ENCODE measurements at places on chromosomes 2 and 18. TPM values are rescaled to one million over a fixed set of nuclear protein-coding genes. Genes with fewer than 3 reads are reported as not detected.
A peak's percentile ranks its signal among the peaks of the same experiment; 100 is the strongest.

- no peaks in the 10 kb centered on the region for H3K4me1 ChIP-seq
- no peaks in the 10 kb centered on the region for H3K36me3 ChIP-seq
- no peak overlapping the region for H3K27ac ChIP-seq
- no peak overlapping the region for H3K4me3 ChIP-seq
Measured at GRCh38 chr2:494853-495252, 182.4 kb downstream of the TMEM18 start.

GRCh38 chr18:21996351-21996826, 173.0 kb upstream of the GATA6 start:
- no peak for DNase-seq
- H3K27ac ChIP-seq = no peak overlapping the region
- H3K27me3 ChIP-seq = no peaks in the 10 kb centered on the region
- no peaks in the 10 kb centered on the region for H3K36me3 ChIP-seq
- no peak overlapping the region for H3K4me3 ChIP-seq
- H3K4me1 ChIP-seq = peaks cover 14% of the 10 kb centered on the region

DNA sequence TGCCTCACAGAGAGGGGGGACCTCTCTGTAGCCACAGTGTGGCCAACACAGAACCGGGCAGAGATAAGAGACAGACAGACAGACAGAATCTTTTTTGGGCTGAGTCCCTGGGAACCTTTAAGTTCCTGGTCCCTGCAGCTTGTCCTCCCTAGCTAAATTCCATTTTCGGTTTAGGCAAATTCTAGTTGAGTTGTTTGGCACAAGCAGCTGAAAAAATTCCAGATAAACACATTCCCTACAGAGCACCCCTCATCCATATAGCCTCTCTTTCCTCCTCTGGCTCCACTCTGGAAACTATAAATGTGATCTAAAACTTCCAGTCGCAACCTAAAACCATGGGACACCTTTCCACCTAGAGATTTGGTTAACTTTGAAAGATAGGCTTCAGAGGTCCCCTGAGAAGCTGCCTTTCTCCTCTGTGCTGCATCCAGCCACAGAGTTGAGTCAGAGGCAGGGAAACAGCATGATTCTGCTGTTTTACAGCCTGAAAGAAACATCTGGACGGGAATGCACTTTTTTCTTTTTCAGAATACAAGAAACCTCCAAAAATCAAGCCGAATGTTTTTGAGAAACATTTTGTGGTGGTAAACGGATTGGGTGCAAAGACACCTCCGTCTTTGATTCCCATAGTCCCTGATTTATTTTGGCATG, 30.9 kb downstream of the SLC4A3 start:
- no peaks in the 10 kb centered on the region for H3K27me3 ChIP-seq
- H3K4me3 ChIP-seq = no peak overlapping the region
- H3K27ac ChIP-seq = no peak overlapping the region

- H3K27me3 ChIP-seq = no peaks in the 10 kb centered on the region
- no peak overlapping the region for H3K27ac ChIP-seq
- no peak for DNase-seq
- no peak overlapping the region for H3K4me3 ChIP-seq
- no peaks in the 10 kb centered on the region for H3K36me3 ChIP-seq
Measured at GRCh38 chr18:68056936-68057335, 540.4 kb upstream of the DSEL start.

- H3K4me3 ChIP-seq = no peak overlapping the region
- no peak overlapping the region for H3K27ac ChIP-seq
- no peak for DNase-seq
- H3K36me3 ChIP-seq = no peaks in the 10 kb centered on the region
- H3K4me1 ChIP-seq = no peaks in the 10 kb centered on the region
- H3K27me3 ChIP-seq = no peaks in the 10 kb centered on the region
Measured at GRCh38 chr2:60262178-60262577, 291.3 kb downstream of the BCL11A start.

GRCh38 chr2:33033606-33034081, 86.9 kb downstream of the LTBP1 start:
- no peak for DNase-seq
- H3K27me3 ChIP-seq = no peaks in the 10 kb centered on the region
- H3K4me3 ChIP-seq = no peak overlapping the region
- no peaks in the 10 kb centered on the region for H3K4me1 ChIP-seq
- no peak overlapping the region for H3K27ac ChIP-seq

GRCh38 chr18:42882122-42882521, 233.4 kb downstream of the RIT2 start:
- DNase-seq = no peak
- no peaks in the 10 kb centered on the region for H3K36me3 ChIP-seq
- no peaks in the 10 kb centered on the region for H3K4me1 ChIP-seq
- no peak overlapping the region for H3K27ac ChIP-seq

DNA sequence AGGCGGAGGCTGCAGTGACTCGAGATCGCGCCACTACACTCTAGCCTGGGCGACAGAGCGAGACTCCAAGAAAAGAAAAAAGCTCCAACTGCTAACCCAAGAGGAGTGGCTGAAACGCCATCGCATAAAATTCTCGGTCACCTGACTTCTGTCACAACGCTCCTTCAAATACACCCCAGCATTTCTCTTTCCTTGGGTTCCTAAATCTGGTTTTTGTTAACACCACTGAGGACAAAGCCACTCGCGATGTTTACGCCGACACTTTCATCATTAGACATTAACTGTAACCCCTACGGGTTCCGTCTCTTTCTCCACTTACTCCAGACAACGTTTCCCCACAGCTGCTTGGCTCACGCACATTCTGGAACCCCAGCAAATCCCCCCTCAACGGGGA, 679 bp downstream of the CLK1 start:
- H3K4me1 ChIP-seq = peaks cover 45% of the 10 kb centered on the region
- no peak for DNase-seq
- H3K27ac ChIP-seq = peak overlapping the region; percentile 100

DNA sequence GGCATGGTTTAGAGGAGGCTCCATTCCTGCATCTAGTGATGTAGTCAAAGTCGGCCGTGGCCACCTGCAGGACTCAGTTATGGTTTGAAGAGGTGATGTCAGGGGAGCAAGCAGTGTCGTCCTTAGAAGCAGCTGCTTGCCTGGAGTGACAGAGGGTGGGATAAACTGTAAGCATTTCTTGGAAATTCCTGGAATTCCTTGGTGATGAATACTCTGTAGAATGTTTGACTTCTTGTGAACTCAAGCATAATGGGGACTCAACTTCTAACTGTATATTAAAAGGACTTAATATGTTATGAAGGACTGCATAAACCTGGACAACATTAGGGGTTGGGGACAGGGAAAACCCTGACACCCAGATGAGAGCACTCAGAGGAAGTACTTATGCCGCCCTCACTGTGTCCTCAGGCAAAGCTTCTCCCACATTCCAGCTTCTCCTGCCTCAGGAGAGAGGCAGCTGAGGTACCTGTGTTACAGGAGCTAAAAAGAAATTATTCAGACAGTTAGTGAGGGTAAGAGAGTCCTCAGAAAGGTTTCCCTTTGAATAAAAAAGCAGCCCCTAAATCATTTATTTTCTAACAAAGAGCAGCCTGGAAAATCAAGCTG, 459.9 kb upstream of the CELF4 start:
- no peak overlapping the region for H3K27ac ChIP-seq
- H3K4me3 ChIP-seq = no peak overlapping the region
- no peaks in the 10 kb centered on the region for H3K36me3 ChIP-seq
- DNase-seq = no peak

DNA sequence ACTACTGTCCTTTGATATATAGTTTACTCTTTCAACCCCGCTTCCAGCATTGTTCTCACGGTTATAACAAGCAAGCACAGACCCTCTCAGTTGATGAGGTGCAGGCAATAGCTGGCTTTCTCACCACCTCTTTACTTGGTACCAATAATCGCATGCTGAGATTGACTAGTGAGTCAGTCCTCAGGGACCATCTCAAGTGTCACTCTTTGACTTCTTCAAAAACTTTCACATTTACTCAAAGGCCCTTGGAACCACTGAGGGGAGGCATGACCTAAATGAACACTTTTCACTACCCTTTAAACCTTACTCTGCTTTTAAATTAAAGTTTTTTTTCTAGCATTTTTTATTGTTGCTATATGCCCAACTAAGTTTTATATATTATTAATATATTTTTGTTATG, 101.8 kb downstream of the DAW1 start:
- H3K27me3 ChIP-seq = no peaks in the 10 kb centered on the region
- no peak overlapping the region for H3K4me3 ChIP-seq
- H3K4me1 ChIP-seq = no peaks in the 10 kb centered on the region
- no peak for DNase-seq
- no peaks in the 10 kb centered on the region for H3K36me3 ChIP-seq

- no peak for DNase-seq
- no peak overlapping the region for H3K4me3 ChIP-seq
- no peaks in the 10 kb centered on the region for H3K4me1 ChIP-seq
- peaks cover 3% of the 10 kb centered on the region for H3K36me3 ChIP-seq
- H3K27me3 ChIP-seq = no peaks in the 10 kb centered on the region
Measured at GRCh38 chr18:12032786-12033642, 51.7 kb downstream of the IMPA2 start.

DNA sequence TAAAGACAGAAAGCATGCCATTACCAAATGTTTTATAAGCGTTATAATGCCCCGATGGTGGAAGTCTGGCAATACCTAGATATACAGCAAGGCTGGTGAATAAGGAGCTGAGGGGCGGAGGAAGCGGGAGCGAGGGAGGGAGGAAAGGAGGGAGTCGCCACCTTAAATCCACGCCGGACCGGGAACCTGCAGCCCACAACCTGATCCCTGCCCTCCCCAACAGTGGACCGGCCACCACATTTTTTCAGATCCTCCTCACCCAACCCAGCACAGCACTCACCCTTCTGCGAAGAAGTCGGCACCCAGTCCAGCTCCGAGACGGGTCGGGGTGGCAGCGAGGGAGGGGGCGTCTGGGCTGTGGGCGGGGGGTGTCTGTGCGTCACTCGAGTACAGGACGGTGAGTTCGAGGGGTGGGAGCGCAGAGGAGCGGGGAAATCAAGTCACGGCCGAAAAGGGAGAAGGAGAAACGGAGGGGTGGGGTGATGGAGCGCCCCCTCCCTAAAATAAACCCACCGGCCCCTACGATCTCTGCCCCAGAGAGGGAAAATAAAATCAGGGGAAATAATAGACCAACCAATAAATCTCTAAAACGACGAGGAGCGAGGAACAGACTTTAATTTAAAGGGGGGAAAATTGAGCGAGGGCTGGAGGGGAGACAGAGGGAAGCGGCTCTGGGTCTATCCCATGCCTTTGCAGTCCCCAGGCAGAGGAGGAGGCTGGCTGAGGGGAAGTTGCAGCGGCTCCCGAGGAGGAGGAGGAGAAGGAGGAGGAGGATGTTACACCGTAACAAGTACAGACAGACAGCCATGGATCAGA, 96.5 kb upstream of the SERTAD2 start:
- peak overlapping the region; percentile 95 for H3K27ac ChIP-seq
- peaks cover 15% of the 10 kb centered on the region for H3K4me1 ChIP-seq
- DNase-seq = peak; percentile 79
- peak overlapping the region; percentile 51 for H3K4me3 ChIP-seq

DNA sequence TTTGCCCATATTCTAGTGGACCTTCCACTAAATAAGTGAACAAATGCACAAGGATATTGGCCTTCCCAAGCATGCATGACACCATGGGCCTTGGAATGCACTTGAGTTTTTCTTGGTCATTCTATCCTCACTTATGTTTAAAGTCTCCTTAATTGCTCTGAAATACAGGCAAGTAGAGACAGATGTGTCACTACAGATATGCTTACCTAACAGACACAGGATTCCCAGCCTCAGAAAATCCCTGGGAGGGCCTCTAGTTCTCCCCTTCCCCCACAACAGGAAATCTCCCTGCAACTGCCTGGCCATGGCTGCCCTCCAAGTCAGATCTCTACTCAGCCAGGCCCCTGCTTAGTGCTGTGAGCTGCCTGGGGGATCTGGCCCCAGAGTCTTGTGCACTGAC, 445.2 kb downstream of the IRS1 start:
- H3K4me1 ChIP-seq = no peaks in the 10 kb centered on the region
- H3K27ac ChIP-seq = no peak overlapping the region
- H3K27me3 ChIP-seq = no peaks in the 10 kb centered on the region
- H3K4me3 ChIP-seq = no peak overlapping the region

DNA sequence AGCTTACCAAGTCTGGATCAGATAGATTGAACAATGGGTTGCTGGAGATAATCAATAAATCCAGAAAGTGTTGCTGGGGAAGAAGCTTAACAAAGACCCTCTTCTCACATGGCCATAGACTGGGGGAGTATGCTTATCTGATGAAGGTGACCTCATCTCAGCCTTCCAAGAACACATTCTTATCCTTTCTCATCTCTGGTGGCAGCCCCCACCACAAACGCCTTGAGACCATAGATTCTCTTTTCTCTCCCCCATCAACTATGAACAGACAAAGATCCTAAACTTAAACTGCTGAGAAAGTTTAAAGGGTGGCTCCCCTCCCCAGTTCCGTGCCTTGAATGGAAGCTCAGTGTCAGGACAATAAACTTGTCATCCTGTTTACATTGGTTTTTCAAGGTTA, 428.7 kb upstream of the TRIB2 start:
- DNase-seq = no peak
- no peak overlapping the region for H3K27ac ChIP-seq
- no peak overlapping the region for H3K4me3 ChIP-seq
- no peaks in the 10 kb centered on the region for H3K4me1 ChIP-seq
- H3K27me3 ChIP-seq = no peaks in the 10 kb centered on the region
- no peaks in the 10 kb centered on the region for H3K36me3 ChIP-seq

DNA sequence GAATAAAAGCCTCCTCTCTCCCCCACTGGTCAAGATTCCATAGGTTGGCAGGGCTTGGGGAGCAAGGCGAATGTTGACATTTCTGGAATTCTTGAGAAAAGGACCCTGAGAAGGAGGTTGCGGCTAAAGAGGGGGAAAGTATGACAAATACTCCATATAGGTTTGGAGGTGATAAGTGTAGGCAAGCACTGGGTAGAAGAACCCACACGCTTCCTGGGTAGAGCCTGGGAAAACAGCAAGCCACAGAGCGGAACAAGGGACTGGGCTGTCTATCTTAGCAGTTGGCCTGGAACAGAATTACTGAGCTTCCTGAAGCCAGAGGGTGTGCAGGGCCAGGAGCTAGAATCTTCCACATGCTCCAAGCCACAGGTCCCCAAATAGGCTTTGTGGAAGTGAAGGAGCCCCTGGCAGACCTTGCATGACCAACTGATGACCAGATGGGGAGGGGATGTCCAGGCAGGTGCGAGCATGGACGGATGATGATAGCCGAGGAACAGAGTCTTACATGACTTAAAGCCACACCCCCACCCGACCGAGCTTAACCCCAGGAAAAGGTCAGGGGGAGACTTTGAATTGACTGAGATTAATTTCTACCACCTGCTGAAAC, 9.9 kb downstream of the PRKAG3 start:
- DNase-seq = no peak
- no peak overlapping the region for H3K27ac ChIP-seq
- H3K36me3 ChIP-seq = no peaks in the 10 kb centered on the region

The LBX2 gene
- 8.4 TPM for total RNA-seq

The VWA3B gene
- 5.2 TPM for total RNA-seq

The MARCHF4 gene
- not detected for total RNA-seq

The TLX2 gene
- not detected for total RNA-seq

The BCS1L gene
- total RNA-seq = 24.3 TPM

The PLGLB2 gene
- 0.26 TPM for total RNA-seq

The ABCG8 gene
- not detected for total RNA-seq

All from upper lobe of left lung (tissue), 6 donors.